GM12878 (cell line): ENCODE measurements at places on chromosomes 6 and 20. TPM values are rescaled to one million over a fixed set of nuclear protein-coding genes. Genes with fewer than 3 reads are reported as not detected.

DNA sequence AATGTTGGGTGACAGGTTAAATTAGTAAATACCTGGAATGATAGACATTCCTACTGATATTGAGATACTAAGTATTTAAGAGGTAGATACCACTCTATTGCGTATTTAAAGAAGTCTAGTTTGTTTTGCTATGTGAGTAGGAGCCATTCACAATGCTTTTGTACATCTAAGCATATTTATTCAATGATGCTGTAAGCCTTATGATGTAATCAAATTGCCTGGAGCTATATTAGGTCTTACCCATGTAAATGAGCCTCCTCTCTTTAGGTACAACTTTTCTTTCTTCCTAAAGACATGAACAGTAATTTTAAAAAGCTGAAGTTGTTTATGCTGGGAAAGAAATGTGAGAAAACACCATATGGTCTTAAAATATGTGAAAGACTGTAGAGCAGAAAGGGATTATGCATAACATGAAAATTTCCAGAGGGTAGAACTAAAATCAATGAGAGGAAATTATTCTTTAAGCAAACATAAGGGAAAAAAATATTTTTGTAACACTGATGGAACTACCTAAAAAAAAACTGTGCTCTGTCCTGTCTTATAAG, 526.7 kb downstream of the EPHA7 start:
- DNase-seq, result no peak

- no peak for DNase-seq
Measured at GRCh38 chr6:38646166-38646878, 6.6 kb upstream of the BTBD9 start.

DNA sequence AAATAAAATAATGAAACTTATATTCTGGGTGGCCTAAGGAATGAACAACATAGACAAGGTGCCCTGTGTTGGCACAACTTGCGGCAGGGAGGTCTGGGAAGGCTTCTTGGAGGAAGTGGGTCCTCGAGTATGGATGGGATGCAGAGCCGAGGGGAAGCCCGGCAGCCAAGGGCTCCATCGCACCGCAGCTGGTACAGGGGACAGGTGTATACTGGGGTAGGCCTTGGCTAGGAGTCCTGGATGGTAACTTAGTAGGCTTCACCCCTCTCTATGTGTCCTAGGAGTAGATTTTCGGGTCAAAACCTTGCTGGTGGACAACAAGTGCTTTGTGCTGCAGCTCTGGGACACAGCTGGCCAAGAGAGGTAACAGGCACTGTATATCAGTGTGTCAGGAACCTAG, 28.0 kb downstream of the RAB44 start:
- DNase-seq, result no peak

DNA sequence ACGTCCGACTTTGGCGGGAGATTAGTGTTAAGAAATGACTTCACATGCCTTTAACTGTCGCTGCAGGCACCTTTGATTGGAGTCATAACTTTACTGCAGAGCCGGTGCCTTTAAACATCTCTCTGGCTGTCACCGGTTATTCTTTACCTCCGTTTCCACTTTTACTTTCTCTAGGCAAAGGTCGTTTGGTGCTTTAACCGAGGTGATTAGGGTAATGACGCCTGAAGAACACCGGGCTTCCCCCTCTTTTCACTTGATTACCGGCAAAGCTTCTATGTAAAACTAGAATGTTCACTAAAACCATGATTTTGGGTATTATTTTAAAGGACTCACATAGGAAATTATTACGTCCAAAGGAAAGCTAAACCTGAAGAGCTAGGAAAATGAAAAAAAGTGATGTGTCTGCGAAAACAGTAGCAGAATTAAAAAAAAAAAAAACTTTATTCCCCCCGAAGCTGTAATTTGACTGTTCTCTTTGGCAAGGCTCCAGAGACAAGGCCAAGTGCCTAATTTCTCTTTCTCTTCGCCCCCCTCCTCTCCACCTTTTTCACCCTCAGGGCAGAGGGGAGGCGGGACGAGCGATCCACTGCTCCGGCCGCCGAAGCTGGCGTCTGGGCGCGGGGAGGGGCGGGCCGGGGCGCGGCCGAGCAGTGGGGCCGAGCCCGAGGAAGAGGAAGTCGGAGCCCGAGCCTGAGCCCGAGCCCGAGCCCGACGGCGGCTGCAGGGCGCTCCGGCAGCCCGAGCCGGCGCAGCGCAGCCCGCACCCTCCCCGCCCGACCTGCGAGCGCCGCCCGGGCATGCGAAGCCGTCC, at the start of gene PLEKHG1:
Gene PLEKHG1 (plus strand): TSS at position 687 of the 811 bp plus-strand sequence. CDS start 133,797 bp downstream, outside the sequence.
- DNase-seq, result no peak

GRCh38 chr6:47475319-47475816, 2.2 kb upstream of the CD2AP start:
- no peak for DNase-seq

- DNase-seq, result no peak
Measured at GRCh38 chr6:158843751-158844683, 24.8 kb upstream of the EZR start.

DNA sequence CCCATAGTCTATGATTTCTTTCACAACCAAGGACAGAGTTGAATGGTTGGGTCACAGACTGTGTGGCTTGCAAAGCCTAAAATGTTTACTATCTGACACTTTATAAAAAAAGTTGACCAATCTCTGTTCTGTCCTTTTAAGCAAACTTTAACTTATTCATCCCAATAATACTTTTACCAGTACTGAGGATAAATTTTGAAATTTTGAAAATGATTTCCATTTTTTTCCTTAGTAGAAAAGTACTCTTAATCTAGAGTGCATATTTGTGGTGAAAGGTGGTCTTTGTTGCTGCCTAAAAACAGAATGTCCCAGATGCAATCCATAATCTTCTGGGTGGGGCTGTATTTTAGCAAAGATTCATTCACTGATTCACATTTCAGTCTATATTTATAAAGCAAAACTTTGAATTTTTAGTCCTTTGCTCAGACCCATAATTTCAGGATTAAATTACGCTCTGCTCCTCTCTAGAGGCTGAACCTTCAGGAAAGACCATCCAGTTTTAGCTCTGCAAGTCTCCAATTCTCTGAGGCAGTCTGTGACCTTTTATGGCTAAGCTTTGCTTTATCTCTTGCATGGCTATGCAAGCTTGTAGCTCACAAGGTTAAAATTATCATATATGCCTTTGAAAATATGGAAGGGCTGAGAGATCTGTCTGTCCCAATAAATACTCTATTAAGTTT, 573.5 kb downstream of the COL12A1 start:
- DNase-seq, result no peak

DNA sequence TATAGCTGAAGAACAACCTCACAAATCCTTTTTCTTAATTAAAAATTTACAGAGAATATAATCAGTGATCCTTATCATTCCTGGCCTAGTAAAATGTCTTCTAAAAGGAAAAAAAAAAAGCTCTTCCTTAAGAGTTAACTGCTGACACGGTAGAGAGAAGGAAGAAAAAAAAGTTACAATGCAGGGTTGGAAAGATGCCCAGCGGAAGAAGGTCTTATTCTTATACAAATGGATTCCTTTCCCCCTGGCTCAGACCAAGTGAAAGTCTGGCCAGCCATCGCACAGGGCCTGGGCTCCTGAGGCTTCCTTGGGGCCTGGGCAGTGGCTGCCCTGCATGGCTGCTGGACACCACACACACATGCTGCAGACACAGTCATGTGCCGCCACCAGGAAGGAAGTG, 688.6 kb downstream of the TENT5A start:
- no peak for DNase-seq

DNA sequence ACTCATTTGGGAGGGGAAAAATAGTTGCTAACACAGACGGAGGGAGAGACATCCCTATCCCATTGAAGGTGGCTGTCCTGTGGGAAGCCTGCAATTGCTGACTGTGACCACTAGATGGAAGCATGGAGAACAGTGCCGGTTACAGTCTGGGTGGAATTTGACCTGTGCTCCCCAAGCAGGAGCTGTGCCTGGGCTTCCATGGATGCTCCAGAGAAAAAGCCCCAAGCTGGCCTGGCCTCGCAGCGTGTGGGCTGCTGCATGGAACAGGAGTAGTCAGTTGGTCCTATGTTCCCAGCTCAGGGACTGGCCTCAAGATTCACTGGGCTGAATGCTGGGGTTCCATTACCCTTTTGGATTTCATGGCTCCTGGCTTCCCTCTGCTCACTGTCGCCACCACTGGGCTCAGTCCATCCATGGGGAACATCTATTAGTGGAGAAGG, 116.3 kb upstream of the CHD6 start:
- DNase-seq, result no peak

- DNase-seq, result no peak
Measured at GRCh38 chr6:20154753-20155152, 57.5 kb downstream of the MBOAT1 start.

- no peak for DNase-seq
Measured at GRCh38 chr6:108074057-108074358, 533 bp downstream of the OSTM1 start.

Gene PCSK2
- total RNA-seq, result not detected in 2 replicates

Gene XKR7
- total RNA-seq, result not detected in 2 replicates

Gene DPM1
- total RNA-seq, result 50.8 and 53.3 TPM in 2 replicates

Gene CBLN4
- total RNA-seq, result not detected in 2 replicates

Gene BFSP1
- 0.13 TPM in 2 replicates for total RNA-seq

Gene MBOAT1
- 18.2 and 19.3 TPM in 2 replicates for total RNA-seq

Gene GTSF1L
- 0.97 and 0.98 TPM in 2 replicates for total RNA-seq

Gene EBF4
- total RNA-seq, result 0.13 TPM in 1 of 2 replicates, not detected in the other

Gene RIPOR3
- 0.05 TPM in 1 of 2 replicates, not detected in the other for total RNA-seq
